ENCODE measurements at places on chromosomes 7 and 10.

DNA sequence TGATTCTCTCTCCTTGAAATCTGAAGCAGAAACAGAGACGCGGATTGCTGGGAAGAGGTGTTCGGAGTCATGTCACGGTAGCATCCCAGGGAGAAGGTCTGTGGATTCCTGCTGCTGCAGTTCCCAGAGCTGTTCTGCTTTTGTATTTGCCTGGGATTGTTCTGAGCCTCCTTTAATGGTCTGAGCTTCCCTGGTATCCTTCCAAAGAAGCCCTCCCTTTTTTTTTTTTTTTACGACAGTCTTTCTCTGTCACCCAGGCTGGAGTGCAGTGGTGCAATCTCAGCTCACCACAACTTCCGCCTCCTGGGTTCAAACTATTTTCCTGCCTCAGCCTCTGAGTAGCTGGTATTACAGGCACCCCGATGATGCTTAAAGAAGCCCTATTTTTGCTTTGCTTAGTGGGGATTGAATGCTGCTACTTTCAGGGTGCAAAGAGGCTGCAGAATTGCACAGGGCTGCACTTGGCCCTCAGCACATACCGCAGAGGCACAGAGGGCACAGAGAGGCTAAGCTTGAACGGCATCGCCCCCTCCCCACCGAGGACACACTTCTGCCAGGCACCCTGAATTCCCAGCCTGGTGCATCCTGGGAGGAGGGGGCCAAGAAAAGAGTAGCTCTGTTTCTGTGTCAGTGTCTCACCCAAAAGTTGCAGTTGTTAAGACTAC is 208.6 kb upstream of the GALNT17 start:
- no peak for DNase-seq

DNA sequence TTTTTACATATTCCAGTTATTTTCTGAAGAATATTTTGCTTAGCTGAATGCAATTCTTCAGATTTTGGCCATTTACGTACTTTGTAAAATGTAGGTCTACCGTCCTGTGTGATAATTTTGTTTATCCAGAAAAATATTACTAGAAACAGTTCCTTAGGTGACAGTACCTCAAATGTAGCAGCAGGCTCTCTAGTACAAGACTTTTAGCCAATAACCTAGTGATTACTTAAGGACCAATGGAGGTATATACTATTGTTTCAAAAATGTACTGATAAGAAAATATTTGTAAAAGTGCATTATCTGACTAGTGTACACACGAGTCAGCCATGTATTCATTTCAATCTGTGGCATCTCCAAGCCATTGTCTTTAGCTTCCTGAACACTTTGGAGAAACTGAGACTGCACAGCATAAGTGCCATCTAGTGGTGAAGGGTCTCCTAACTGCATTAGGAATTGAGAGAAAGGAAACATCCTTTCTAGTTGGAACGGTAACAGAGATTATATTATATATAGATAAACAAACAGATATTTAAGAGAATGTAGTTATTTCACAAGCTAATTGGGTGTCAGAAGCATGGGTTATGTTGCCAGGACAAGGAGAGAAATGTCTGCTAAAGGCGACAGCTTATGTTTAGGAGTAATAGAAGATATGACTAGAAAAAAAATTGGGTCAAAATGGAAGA is 23.7 kb downstream of the RTKN2 start:
- no peak for DNase-seq

DNA sequence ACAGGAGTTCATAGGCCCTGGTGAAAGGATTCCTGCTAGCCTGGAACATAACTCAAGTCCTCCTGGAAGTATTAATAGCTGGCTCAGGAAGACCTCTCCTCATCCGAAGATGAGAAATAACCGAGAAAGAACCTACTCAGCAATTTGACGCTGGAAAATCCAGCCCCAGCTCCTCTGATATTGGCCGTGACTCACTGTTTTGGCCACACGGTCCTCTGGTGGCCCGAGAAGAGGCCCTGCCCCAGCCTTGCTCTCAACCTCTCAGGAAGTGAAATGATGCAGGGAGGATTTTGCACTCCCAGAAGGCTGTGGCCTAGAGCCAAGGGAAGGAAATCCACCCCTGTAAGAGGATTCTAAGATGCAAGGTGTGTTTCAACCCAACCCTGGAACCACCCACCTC is 121.6 kb downstream of the MTPAP start:
- DNase-seq: no peak

DNA sequence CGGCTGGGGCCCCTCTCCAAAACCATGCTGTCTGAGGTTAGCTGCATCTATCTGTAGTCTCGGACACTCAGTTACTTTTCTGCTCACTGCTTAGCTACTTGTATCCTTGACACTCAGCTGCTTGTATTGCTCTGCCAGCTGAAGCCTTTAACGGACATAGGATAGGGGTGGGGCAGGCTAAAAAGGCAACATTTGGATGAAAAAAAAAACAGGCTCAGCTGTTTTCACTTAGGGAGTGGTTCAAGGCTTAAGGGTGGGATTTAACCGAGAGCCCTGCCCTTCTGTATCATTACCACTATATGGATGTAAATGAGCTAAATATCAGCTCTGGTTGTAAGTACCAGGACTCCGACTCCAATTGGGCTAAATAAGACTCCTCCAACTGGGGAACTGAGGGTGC is 28.6 kb downstream of the LSMEM1 start:
- no peak for DNase-seq

DNA sequence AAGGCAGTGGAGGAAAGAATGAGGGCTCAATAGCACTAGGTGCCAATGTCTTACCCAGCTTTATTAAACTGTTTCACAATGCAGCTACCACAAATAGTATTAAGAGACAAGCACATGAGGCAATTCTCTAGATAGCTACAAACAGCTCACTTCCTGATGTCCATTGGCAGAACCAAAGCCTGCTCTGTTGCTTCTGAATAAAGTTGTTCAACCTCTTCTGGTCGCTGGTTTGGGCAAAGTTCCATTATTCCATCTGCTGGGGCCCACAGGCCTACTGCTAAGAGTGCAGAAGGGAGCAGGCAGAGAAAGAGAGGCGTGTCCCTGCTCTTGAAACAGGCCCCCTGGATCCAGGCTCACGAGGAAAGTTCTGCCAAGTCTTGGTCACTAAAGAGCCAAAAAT is 173.9 kb downstream of the ZNF438 start:
- DNase-seq: no peak

All from smooth muscle cell of the brain vasculature (primary cell).